Left ventricle myocardium inferior (tissue), 1 donor: ENCODE measurements at places on chromosomes 5 and 9.

GRCh38 chr5:117801583-117801982 lies 1186.8 kb downstream of the DTWD2 start:
- no peak for DNase-seq

GRCh38 chr9:108478431-108479332 lies 377.1 kb downstream of the ACTL7B start:
- no peak for DNase-seq

- no peak for DNase-seq
These were observed 6.5 kb upstream of the PLEKHG4B start for GRCh38 chr5:85334-85995.

GRCh38 chr9:97645720-97646119 lies 12.1 kb downstream of the NCBP1 start:
- DNase-seq = no peak

GRCh38 chr9:138053996-138054752 lies 176.6 kb downstream of the CACNA1B start:
- no peak for DNase-seq

GRCh38 chr5:127056896-127057295 lies 16.4 kb downstream of the C5orf63 start:
- no peak for DNase-seq

GRCh38 chr9:108889649-108890067 lies 27.6 kb downstream of the ACTL7A start:
- no peak for DNase-seq
